ENCODE measurements at places on chromosomes 2 and 18. TPM values are rescaled to one million over a fixed set of nuclear protein-coding genes. Genes with fewer than 3 reads are reported as not detected.

GRCh38 chr2:43041661-43042360, 184.6 kb downstream of the ZFP36L2 start:
- no peak overlapping the region for H3K4me3 ChIP-seq
- no peak overlapping the region for H3K27ac ChIP-seq
- peak; percentile 90 for DNase-seq
- H3K4me1 ChIP-seq: no peaks in the 10 kb centered on the region

Gene ADAM23
- total RNA-seq: 4.2 TPM

Gene EPHA4
- 19.9 TPM for total RNA-seq

Gene GKN1
- total RNA-seq: not detected

DNA sequence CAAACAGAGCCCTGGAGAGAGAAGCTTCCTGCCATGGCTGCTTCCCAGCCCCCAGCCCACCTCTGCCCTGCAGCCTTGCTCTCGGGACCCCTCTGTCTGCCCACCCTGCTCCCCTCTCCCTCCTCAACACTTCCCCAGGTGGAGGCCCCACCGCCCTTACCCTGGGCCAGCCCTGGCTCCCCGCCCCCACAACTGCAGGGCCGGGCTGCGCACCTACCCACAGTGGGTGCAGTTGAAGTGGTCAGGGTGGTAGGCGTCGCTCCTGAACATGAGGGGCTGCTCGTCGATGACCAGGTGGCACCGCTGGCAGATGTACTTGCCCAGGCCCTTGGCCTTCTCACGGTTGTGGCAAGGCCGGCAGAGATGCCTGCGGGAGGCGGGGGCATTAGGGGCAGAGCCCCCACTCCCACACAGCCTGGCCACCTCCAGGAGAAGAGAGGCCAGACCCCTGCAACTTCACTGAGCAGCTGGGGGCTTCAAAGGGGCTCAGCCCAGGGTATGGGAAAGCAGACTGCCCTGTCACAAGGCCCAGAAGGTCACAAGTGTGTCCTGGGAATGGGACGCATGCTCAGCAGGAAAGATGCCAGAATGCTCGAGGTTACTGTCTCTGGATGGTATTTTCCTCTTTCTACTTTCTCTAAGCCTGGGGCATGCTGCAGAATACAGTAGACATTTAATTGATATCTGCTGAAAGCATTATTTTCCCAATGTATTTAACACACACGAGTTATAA, 3.1 kb upstream of the GPR17 start:
- no peaks in the 10 kb centered on the region for H3K4me1 ChIP-seq
- no peak for DNase-seq
- no peaks in the 10 kb centered on the region for H3K36me3 ChIP-seq
- H3K27ac ChIP-seq: peak overlapping the region; percentile 2
- no peak overlapping the region for H3K4me3 ChIP-seq

Gene KYNU
- 13.5 TPM for total RNA-seq

DNA sequence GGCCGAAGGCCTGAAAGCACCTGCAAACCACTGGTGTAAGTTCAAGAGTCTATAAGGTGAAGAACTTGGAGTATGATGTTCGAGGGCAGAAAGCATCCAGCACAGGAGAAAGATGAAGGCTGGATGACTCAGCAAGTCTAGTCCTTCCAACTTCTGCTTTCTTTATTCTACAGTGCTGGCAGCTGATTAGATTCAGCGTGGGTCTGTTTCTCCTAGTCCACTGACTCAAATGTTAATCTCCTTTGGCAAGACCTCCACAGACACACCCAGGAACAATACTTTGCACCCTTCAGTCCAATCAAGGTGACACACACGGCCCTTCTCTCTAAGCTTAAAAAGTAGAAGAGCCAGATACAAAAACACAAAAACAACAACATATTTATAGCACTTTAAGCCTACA, 43.4 kb downstream of the NMS start:
- no peak for DNase-seq
- H3K27ac ChIP-seq: no peak overlapping the region
- no peaks in the 10 kb centered on the region for H3K36me3 ChIP-seq
- H3K27me3 ChIP-seq: no peaks in the 10 kb centered on the region

DNA sequence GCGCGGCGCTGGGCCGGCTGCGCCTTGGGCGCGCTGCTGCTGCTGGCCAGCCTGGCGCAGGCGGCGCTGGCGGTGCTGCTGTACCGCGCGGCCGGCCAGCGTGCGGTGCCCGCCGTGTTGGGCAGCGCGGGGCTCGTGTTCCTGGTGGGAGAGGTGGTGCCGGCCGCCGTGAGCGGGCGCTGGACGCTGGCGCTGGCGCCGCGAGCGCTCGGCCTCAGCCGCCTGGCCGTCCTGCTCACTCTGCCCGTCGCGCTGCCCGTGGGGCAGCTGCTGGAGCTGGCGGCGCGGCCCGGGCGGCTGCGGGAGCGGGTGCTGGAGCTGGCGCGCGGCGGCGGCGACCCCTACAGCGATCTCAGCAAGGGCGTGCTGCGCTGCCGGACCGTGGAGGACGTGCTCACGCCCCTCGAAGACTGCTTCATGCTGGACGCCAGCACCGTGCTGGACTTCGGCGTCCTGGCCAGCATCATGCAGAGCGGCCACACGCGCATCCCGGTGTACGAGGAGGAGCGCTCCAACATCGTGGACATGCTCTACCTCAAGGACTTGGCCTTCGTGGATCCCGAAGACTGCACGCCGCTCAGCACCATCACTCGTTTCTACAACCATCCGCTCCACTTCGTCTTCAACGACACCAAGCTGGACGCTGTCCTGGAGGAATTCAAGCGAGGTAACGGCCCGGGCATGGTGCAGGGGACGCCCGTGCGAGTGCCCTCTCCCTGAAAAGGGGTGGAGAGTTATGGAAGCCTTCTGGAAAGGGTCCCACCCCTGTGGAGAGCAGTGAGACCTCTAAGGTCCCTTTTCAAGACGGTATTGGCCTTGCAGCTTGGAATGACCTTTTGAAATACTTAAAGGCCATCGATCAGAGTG, 1.0 kb downstream of the CNNM3 start:
- no peaks in the 10 kb centered on the region for H3K36me3 ChIP-seq
- H3K27me3 ChIP-seq: no peaks in the 10 kb centered on the region
- peak overlapping the region; percentile 94 for H3K4me3 ChIP-seq
- DNase-seq: no peak
- no peak overlapping the region for H3K27ac ChIP-seq

Gene CCDC148
- total RNA-seq: 1.6 TPM

DNA sequence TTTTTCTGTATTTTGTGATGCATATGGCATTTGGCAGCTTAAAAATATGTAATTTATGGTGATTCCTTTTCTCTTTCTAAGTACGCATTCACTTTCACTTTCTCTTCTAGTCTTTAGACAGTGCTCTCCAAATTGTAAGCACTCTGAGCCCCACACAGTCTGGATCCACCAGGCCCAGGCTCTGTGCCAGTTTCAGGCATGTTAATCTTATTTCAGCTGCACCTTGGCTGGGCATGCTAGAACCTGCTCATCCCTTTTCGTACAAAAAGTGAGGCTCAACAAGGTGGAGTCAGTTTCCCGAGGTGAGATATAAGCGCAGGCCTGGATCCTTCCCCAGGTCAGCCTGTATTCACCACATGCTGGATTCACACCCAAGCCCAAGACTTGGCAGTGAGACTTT, 203.9 kb downstream of the MTX2 start:
- no peaks in the 10 kb centered on the region for H3K36me3 ChIP-seq
- no peaks in the 10 kb centered on the region for H3K27me3 ChIP-seq
- H3K4me3 ChIP-seq: no peak overlapping the region
- H3K4me1 ChIP-seq: no peaks in the 10 kb centered on the region
- no peak for DNase-seq
- no peak overlapping the region for H3K27ac ChIP-seq

GRCh38 chr18:27277554-27277953, 92.4 kb upstream of the CHST9 start:
- no peak for DNase-seq
- no peak overlapping the region for H3K27ac ChIP-seq
- no peaks in the 10 kb centered on the region for H3K27me3 ChIP-seq
- no peaks in the 10 kb centered on the region for H3K36me3 ChIP-seq
- no peak overlapping the region for H3K4me3 ChIP-seq

DNA sequence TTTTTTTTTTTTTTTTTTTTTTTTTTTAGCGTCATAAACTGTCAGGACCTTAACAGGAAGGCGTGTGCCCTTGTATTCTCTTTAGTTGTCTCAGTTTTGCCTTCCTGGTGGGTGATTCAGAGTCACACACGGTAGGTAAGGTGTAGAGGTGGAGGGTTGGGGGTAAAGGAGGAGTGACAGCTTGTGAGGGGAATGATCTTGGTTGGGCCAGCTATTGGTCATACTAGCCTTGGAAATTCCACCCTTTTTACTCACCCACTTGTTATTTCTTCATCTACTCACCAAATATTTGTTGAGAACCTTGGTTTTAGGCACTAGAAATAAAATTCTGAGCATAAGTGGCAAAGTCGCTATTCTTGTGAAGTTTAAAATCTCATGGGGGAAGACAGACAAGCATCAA, 22.2 kb downstream of the SMIM21 start:
- no peaks in the 10 kb centered on the region for H3K36me3 ChIP-seq
- H3K27me3 ChIP-seq: no peaks in the 10 kb centered on the region
- H3K4me1 ChIP-seq: no peaks in the 10 kb centered on the region

- H3K4me1 ChIP-seq: no peaks in the 10 kb centered on the region
- H3K27me3 ChIP-seq: no peaks in the 10 kb centered on the region
- no peak overlapping the region for H3K27ac ChIP-seq
- no peaks in the 10 kb centered on the region for H3K36me3 ChIP-seq
- H3K4me3 ChIP-seq: no peak overlapping the region
- no peak for DNase-seq
These were observed 11.1 kb upstream of the GORASP2 start for GRCh38 chr2:170917957-170918356.

DNA sequence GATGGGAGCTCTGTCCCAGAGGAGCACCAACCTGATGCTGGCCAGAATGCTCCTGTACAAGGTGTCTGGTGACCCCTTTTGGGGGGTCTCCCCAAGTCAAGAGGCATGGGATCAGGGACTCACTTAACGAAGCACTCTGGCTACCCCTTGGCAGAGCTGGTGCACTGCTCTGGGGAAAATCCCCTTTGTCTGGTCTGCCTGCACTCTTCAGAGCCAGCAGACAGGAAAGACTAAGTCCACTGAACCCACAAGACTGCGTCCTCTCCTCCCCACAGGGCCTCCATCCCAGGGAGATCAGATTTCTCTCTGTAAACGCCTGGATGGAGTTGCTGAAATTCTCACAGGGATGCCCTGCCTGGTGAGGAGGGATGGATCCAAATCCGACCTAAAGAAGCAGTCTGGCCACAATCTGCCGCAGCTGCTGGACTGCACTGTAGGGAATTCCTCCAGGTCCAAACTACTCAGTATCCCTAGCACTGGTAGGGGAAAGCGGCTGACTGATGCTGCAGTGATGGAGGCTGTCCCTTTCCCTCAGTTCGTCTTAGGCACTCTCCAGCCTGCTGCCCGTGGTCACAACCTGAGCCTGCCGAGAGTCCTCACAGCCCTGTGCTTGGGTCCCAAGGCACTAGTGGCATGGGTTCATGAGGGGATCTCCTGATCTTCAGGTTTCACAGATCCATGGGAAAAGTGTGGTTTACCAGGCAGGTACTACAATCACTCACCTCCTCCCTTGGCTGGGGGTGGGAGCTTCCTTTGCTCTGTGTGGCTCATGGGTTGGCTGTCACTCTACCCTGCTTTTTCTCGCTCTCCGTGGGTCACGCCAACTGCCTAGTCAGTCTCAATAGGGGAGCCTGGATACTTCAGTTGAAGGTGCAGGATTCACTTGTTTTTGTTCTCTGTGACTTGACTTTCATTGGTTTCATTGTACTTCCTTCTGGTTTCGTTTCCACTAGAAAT, 98.6 kb downstream of the SLC4A10 start:
- no peak overlapping the region for H3K27ac ChIP-seq
- no peak overlapping the region for H3K4me3 ChIP-seq
- H3K27me3 ChIP-seq: no peaks in the 10 kb centered on the region
- no peaks in the 10 kb centered on the region for H3K4me1 ChIP-seq

Gene PROC
- not detected for total RNA-seq

DNA sequence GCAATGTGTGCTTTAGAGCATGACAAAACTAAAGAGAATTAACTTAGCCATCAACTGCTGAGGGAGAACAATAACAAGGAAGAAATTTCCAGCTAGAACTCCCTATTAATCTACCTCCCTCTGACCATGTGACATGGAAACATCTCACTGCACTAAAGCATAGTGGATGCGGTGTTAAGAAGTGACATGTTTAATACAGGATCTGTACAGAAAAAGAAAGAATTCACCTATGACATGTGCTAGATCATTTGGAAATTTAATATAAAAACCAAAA, 202.3 kb upstream of the KLHL14 start:
- H3K27me3 ChIP-seq: peaks cover 3% of the 10 kb centered on the region
- no peak overlapping the region for H3K27ac ChIP-seq
- H3K4me3 ChIP-seq: no peak overlapping the region
- H3K36me3 ChIP-seq: no peaks in the 10 kb centered on the region
- no peaks in the 10 kb centered on the region for H3K4me1 ChIP-seq

DNA sequence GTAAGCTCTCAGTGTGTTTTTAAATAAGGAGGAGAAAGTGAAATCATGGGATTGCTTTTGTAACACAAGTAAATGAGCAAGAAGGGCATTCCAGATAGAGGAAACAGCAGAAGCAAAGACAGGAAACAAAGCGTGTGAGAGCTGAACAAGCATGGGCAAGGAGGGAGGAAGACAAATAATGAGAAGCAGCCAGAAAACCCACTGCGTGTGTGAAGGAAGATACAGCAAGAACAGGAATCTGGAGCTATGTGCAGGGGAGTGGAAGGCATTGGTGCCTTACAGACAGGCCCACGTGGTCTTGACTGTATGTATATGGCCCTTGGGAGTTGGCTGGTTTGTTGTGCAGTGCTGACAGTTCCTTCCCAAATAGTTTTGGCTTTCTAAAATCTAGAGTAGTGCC, 88.6 kb downstream of the AAK1 start:
- H3K4me3 ChIP-seq: no peak overlapping the region
- H3K4me1 ChIP-seq: peaks cover 4% of the 10 kb centered on the region
- DNase-seq: no peak
- no peaks in the 10 kb centered on the region for H3K27me3 ChIP-seq

Gene UGT1A4
- not detected for total RNA-seq

- no peaks in the 10 kb centered on the region for H3K36me3 ChIP-seq
- no peaks in the 10 kb centered on the region for H3K27me3 ChIP-seq
These were observed 86.0 kb upstream of the ITGA4 start for GRCh38 chr2:181371195-181371594.

- H3K4me3 ChIP-seq: no peak overlapping the region
- no peaks in the 10 kb centered on the region for H3K36me3 ChIP-seq
- DNase-seq: no peak
- H3K4me1 ChIP-seq: no peaks in the 10 kb centered on the region
- H3K27ac ChIP-seq: no peak overlapping the region
These were observed 14.2 kb upstream of the L3MBTL4 start for GRCh38 chr18:6428851-6429395.

DNA sequence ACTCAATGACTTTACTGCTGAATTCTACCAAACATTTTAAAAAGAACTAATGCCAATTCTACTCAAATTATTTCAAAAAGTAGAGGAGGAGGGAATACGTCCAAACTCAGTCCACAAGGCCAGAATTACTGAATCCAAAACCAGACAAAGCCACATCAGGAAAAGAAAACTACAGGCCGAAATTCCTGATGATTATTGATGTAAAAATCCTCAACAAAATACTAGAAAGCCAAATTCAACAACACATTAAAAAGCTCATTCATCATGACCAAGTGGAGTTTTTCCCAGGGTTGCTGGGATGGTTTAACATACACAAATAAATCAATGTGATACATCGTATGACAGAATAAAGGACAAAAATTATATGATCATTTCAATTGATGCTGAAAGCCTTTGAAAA, 103.9 kb upstream of the UBE2E3 start:
- no peak for DNase-seq
- H3K36me3 ChIP-seq: no peaks in the 10 kb centered on the region
- H3K4me3 ChIP-seq: no peak overlapping the region
- no peak overlapping the region for H3K27ac ChIP-seq
- no peaks in the 10 kb centered on the region for H3K4me1 ChIP-seq

Gene CHRND
- total RNA-seq: not detected

GRCh38 chr2:209868271-209868994, 96.8 kb downstream of the UNC80 start:
- no peaks in the 10 kb centered on the region for H3K27me3 ChIP-seq
- DNase-seq: no peak
- no peak overlapping the region for H3K4me3 ChIP-seq
- H3K27ac ChIP-seq: no peak overlapping the region
- H3K4me1 ChIP-seq: no peaks in the 10 kb centered on the region
